ENCODE measurements at places on chromosomes 5 and 9.
A peak's percentile ranks its signal among the peaks of the same experiment; 100 is the strongest.

GRCh38 chr5:112417931-112418658 is 982 bp downstream of the EPB41L4A start:
- peak; percentile 52 for DNase-seq

DNA sequence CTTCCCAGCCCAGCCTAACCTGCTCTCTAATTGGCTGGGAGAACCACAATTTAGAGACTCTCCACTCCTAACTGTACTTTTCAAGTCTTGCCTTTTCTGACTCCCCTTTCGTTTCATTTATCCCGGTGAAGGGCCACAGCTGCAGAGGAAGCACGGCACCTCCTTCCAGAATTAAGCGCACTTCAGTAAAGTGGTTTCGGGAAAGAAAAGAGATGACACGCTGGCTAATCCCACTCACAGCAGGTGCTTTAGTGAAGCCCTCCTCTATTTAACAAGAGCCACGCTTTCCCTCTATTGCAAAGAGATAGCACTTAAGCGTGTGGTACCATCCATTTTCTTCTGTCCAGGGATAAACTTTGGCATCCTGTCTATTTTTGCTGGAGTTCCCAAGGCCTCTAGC is 4.8 kb downstream of the DNAH5 start:
- DNase-seq: no peak

DNA sequence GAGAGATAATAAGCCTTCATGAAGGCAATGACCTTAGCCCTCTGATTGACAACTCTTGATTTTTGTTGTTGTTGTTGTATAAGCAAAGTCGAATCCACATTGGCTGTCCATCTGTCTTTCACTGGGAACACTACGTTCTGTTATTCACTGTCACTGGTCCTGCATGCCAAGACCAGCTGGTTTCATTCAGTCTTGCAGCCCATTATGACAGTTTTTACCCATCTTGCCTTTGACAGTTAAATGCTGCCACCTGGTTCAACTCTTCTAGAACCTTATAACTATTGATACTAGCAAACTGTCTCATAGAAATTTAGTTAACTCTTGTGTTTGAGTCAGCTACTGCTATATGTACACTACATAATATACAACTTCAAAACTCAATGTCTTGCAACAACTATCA is 382.3 kb upstream of the CDH10 start:
- no peak for DNase-seq

- DNase-seq: no peak
These were observed 60.6 kb downstream of the PCDH1 start for GRCh38 chr5:141817631-141818030.

GRCh38 chr5:65760504-65761275 is 38.7 kb downstream of the NLN start:
- no peak for DNase-seq

GRCh38 chr9:131773911-131774379 is 34.1 kb upstream of the RAPGEF1 start:
- peak; percentile 17 for DNase-seq

- DNase-seq: peak; percentile 5
These were observed 693.8 kb downstream of the DNAH5 start for GRCh38 chr5:13250464-13251291.

DNA sequence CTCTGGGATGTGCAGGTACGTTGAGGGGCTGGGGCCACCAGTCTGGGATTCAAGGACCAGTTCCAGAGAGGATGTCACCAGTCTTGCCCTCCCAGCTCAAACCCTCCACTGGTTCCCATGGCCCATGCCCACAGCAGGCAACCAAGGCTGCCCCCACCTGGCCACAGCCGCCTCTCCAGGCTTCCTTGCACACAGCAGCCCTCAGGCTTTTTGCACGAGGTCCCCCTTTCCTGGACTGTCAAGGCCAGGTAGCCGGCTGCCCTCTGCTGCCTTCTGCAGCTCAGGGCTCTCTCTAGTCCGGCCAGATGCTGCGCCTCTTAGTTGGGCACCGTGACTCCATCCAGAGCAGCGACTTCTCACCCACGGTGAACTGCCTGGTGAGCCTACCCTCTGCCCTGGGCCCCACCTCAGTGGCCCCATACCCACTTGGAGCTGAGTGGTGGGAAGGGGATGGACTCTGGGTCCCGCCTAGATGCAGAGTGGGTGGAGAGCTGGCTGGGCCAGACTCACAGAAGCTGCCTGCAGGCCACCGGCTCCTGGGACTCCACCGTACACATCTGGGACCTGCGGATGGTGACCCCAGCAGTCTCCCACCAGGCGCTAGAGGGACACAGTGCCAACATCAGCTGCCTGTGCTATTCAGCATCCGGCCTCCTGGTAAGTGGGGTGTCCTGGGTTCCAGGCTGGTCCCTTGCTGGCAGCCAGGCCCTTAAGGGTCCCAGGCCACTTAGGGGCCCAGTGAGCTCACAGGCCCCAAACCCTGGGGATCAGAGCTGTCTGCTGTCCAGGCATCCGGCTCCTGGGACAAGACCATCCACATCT is 2.9 kb downstream of the WDR38 start:
- no peak for DNase-seq

- no peak for DNase-seq
These were observed 360.6 kb downstream of the PLK2 start for GRCh38 chr5:58099257-58099656.

GRCh38 chr5:163379298-163380155 is 57.9 kb upstream of the CCNG1 start:
- peak; percentile 36 for DNase-seq

DNA sequence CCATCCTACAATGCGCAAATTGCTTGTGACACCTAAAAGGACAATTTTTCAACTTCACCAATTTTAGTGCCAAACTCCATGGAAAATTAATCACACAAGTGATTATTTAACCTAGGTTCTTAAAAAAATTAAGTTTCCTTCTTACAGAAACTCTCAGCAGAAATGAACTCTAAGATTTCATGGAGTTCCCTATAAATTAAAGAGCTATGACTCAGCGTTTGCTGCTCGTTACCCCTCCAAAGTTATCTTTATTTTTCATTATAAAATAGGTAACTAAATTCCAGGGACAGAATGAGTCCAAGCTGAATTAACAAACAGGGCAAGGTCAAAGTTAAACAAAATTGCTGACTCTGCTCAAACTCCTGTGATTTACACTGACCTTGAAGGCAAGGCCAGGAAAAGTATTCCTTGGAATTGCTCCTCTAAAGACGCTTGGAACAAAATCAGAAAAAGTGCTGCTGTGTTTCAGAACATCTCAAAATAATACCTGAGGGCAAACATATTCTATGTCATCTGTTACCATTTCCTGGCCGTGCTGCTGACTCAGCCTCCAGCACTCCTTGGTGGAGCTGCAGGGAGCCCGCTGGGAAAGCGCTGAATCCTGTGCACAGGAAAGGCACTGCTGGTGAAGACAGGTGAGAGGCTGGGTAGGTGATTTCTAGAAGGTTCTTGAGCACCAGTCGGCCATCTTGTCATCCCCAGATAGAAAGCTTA is 2.5 kb upstream of the CMBL start:
- DNase-seq: no peak

DNA sequence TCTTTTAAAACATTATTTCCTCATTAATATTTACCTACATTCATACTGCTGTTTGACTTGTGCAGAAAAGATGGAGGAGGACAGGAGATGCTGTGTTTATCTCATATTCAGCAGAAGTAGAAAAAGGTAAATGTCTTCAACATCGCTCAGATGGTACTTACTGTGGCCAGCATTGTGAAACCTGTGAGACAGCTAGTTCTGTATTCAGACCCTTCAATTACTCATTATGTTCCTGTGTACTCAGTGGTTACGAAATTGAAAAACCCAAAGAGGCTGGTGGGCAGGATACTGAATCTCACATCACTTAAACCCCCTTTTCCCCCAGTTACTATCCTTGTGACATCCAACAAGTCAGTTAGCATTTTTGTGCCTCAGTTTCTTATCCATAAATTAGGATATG is 216.0 kb downstream of the KDM4C start:
- peak; percentile 19 for DNase-seq

DNA sequence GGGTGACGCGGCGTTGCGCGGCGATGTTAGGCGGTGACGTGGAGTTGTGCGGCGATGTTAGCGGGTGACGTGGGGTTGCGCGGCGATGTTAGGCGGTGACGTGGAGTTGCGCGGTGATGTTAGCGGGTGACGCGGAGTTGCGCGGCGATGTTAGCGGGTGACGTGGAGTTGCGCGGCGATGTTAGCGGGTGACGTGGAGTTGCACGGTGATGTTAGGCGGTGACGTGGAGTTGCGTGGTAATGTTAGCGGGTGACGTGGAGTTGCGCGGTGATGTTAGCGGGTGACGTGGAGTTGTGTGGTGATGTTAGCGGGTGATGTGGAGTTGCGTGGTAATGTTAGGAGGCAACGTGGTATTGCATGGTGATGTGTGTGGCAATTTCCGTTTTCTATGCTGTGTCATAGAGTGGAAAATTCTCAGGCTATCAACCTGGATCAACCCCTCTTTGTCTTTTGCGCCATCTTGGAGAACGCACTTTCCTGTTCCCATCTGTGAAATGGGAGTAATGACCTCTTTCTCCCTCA is 76.0 kb downstream of the ANKRD33B start:
- DNase-seq: no peak

- no peak for DNase-seq
These were observed 572 bp downstream of the SCGB3A1 start for GRCh38 chr5:180590543-180591310.

GRCh38 chr9:5112109-5112592 is 73.3 kb downstream of the INSL6 start:
- no peak for DNase-seq

- DNase-seq: no peak
These were observed 194.6 kb upstream of the ACTBL2 start for GRCh38 chr5:57677235-57677634.

DNA sequence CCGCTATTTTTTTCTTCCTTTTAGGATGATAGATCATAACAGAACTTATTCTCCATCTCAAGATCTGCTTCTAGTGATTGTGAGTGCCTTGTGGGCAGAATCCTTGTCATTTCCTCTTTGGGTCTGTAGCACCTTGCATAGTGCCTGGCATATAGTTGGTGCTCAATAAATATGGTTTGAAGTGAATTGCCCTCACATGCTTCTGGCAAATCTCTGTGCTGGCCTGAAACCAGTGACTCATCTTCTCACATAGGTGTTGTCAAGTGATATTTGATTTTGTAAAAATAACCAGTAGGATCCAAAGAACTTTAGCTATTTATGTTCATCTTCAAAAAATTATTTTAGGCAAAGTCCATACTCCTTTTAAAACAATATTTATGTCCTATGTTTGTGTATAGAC is 86.7 kb downstream of the GABRG2 start:
- DNase-seq: no peak

DNA sequence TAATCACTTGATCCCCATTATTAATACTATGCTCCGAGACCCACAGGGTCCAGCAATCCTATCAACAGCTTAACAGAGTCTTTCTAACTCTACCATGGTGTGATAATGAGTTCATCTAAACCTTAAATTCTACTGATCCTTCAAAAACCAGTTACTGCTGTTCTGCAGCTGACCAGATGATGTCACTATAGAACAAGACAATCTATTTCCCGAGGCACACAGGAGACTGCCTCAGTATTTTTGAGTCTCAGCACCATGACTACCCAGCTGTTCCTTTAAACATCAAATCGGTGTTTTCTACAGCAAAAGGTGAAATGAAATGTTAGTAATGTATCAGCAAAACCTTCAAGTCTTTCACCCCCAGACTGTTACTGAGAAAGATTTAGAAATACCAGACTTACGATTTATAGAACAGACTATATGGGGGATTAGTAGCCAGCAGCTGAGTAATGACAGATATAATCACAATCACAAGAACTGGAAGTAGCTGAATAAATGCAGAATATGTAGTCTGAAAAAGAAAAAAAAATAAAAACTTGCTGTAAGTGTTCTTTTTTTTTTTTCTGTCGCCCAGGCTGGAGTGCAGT is 16.9 kb downstream of the DNAJC18 start:
- DNase-seq: peak; percentile 89

DNA sequence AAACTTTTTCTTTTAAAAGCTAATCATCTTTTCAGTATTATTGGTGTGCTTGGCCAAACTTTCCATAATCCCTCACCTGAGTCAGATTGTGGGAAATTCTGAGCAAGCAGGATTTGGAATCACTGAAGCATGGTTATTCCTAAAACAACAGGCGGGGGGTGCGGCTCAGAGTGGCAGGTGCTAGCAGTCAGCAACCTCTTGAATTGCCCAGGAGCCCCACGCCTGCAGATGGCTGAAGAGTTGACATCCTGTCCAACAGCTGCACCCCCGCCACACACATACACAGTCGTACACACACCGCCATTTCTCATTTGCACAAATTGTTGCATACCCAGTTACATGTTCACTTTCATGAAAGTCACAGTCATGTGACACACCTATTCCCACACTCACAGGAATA is 96.6 kb downstream of the LHX2 start:
- no peak for DNase-seq

DNA sequence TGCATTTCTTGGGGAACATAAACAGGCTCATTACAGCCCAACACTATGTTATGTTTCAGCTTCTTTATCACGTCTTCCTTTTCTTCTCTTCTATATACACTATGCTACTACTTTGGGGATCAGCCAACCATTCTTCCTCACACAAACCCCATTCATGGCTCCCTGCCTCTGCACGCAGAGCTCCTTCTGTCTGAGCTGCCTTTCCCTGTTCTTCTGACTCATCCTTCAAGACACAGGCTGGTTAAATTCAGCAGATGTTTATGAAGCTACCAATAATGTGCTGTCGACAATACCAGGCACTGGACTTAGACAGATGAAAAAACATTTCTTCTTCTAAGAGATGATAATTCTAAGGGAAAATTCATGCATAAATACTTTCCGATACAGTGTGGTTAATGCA is 102.5 kb upstream of the TXNDC8 start:
- DNase-seq: no peak

GRCh38 chr9:133323991-133324703 is 11.8 kb downstream of the SURF6 start:
- no peak for DNase-seq

GRCh38 chr5:76582230-76583162 is 40.7 kb downstream of the F2RL2 start:
- peak; percentile 87 for DNase-seq

GRCh38 chr5:79842006-79842881 is 148.8 kb downstream of the MTX3 start:
- no peak for DNase-seq

- DNase-seq: peak; percentile 62
These were observed 157.5 kb upstream of the IER5L start for GRCh38 chr9:129335464-129336129.

DNA sequence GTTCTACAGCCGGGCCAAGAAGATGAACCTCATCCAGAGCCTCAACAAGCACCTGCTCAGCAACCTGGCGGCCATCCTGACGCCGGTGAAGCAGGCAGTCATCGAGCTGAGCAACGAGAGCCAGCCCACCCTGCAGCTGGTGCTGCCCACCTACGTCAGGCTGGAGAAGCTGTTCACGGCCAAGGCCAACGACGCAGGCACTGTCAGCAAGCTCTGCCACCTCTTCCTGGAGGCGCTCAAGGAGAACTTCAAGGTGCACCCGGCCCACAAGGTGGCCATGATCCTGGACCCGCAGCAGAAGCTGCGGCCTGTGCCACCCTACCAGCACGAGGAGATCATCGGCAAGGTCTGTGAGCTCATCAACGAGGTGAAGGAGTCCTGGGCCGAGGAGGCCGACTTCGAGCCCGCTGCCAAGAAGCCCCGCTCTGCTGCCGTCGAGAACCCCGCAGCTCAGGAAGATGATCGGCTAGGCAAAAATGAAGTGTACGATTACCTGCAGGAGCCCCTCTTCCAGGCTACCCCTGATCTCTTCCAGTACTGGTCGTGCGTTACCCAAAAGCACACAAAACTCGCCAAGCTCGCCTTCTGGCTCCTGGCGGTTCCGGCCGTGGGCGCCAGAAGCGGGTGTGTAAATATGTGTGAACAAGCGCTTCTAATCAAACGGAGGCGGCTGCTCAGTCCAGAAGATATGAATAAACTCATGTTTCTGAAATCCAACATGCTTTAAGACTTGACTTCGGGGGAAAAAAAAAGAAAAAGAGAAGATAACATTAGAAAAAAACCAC is 28.5 kb downstream of the AMBP start:
- DNase-seq: no peak

- peak; percentile 13 for DNase-seq
These were observed 313.5 kb downstream of the PRDM9 start for GRCh38 chr5:23820765-23821471.

Data from inflammatory macrophage treated with lipopolysaccharide for 1 hour (primary cell).